ENCODE measurements at places on chromosomes 7 and 10.

DNA sequence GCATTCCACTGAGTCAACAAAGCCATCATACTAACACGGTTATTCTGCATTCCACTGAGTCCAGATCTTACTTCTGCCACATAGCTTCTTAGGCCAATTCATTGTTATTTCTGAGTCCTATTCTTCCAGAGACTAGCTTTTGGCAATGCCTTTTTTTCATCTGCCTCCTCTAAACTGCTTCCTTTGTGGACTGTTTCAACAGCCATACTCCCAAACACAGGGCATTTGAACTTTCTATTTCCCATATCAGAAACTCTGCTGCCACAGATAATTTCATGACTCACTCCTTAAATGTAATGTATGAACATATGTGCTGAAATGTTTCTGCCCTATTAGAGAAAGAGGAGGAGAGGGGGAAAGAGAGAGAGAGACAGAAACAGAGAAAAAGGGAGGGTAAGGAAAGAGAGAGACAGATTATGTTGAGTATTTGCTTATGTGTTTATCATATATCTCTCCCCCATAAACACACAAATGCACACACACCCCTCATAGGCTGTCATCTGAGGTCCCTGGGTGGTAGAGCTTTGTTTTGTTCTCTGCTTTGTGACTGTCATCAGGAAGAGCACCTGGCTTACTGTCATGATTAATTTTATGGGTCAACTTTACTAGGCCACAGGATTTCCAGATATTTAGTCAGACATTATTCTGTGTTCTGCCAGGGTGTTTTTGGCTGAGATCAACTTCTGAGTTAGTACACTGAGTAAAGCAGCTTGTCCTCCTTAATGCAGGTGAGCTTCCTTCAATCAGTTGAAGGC is 308.0 kb upstream of the KCND2 start:
- no peak for DNase-seq

DNA sequence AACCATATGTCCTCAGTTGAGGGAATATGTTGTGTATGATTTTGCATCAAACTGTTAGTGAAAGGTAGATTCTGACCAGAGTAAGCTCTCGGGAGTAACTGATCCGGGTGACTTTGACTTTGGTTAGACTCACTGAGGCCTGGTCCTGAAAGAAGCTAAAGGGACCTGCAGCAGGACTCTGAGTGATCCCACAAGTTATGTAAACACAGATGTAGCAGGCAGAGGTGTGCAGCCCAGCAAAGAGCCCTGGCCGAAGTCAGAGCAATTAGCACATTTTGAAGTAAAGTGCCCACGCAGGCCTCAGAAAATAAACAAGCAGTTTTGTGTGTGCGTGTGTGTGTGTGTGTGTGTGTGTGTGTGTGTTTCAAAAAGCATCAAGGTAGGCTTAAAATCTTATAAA is 245.6 kb upstream of the FERD3L start:
- no peak for DNase-seq

- no peak for DNase-seq
These were observed 35.2 kb downstream of the EEPD1 start for GRCh38 chr7:36188266-36188665.

DNA sequence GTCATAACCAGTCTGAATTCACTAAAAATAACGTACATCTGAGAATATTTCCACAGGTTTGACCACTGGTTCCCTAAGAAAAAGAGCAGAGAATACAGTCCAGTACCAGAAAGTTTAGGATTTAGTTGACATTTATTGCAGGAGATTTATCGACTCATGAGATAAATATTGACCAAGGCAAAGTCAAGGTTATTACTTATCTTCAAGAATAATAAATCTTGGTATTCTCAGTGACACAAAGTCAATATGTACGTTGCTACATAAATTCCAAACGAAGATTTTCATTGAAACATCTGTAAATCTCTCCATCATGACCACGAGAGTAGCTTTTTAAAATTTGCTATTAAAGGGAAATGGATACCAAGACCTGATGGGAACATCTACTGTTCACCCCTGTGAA is 39.4 kb upstream of the GRB10 start:
- DNase-seq: no peak

- no peak for DNase-seq
These were observed 90.3 kb upstream of the CTTNBP2 start for GRCh38 chr7:117963264-117964197.

DNA sequence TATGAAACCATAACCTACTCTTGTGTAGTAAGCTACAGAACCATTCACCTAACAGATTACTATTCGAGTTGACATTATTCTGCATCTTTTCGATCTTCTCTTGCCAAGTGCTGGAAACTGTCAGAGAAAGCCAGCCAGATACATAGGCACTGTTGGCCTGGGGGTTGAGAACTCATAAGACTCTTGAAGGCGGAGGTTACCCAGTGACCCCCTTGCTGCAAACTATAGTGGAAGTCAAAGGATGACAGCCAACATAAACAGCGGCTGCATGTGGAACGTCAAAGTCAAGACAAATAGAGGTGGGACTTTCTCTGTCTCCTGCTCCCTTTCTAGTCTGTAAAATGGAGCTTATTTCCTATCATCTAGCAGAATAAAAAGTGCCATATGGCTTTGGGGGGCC is 394.2 kb downstream of the LRMDA start:
- no peak for DNase-seq

DNA sequence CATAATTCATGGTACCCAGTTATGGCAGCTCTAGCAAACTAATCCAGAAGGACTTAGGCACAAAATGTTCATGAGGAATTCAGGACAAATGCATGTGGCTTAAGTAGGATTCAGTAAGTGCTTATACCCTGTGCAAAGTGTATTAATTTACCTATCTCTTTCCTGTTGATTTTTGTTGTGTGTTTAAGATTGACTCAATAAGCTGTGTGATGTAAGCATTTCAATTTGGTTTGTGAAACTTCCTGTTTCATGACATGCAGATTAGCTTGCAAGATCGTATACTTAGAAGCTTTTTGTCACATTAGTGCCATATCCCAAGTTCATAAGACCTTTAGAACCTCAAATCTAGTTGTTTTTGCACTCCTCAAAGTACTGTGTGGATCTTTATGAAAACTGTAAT is 416.7 kb downstream of the ARL4A start:
- DNase-seq: no peak

GRCh38 chr10:78338717-78339116 is 305.1 kb downstream of the RPS24 start:
- no peak for DNase-seq

GRCh38 chr7:144513334-144513733 is 109.8 kb upstream of the NOBOX start:
- DNase-seq: no peak

DNA sequence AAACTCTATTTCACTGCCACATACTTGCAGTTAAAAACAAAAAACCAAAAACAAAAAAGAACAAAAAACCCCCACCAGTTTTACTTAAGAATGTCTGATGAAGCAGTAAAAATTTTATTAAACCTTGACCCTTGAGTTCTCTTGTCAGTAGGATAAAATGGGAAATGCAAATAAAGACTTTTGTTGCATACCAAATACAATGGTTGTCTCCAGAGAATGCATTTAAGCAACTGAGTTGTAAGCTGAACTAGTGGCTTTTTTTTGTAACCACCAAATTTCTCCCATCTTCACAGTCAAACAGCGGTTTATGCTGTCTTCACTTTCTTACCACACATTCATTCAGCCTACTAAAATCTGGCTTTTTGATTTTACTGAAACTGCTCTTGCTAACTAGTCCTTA is 3.1 kb downstream of the SYPL1 start:
- no peak for DNase-seq

- DNase-seq: no peak
These were observed 26.2 kb upstream of the ECHDC3 start for GRCh38 chr10:11715815-11716494.

DNA sequence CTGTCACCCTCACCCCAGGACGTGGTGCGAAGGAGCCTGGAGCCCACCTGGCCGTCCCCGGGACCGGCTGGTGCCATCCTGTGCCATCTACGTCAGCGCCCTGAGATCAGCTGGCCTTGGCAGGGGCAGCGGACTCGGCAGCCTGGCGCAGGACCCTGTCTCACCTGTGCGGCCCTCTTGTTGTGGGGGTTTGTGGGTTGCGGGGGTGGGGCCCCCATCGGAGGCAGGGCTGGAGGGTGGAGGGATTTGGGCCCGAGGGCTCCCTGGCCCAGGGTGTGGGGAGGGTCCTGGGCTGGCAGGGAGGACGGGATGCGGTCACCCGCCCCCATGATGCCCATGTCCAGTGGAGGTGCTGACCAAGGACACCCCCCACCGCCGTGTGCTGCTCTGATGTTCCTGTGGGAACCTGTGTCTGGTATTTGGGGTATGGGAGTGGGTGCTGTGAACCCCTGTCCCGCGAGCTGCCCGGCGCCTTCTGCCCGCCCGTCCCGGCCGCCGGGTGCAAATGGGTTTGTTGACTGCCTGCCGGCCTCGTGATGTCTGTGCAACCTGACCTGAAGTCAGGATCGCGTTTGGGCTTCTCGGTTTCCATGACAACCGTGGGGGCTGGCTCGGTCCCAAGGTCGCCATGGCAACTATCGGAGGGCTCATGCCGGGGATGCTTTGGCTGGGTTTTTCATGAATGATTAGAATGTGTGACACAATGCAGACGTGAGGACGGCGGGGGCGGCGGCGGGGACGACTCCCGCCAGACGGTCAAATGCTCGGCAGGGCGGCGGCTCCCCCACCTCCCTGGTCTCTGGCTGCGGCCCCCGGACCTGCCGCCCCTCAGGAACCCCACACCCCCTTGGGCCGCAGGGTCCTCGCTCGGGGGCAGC is 7.3 kb downstream of the MAFK start:
- peak; percentile 98 for DNase-seq

DNA sequence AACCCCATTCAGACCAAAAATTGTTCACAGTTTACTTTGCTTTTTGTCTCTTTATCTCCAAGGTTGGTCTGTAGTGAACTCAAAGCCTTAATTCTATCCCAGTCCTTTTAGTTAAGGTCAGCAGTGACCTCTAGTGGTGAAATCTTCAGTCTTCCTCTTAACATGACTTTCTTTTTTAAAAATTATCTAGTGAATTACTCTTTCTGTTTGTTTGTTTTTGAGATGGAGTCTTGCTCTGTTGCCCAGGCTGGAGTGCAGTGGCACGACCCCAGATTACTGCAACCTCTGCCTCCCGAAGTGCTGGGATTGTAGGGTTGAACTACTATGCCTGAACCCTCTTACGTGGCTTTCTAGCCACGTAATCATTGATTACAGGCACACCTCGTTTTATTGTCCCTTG is 25.0 kb downstream of the ZNF487 start:
- DNase-seq: peak; percentile 72

DNA sequence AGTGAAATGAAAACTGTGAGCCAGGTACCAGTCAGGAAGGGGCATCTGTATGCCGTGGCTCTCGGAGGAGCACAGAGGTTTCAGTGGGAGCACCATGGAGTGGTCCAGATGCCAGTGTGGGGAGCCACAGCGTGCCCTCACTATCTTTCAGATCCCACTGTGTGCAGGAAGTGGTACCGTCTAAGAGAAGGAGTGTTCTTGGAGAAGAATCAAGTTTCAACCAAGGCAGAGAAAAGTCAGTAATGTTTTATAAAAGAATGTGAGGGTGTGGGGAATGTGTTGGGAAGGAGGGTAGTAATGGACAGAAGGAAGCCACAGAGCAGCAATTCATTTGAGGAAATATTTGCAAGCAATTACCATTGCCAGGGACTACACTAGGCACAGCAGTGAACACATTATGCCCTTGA is 35.6 kb downstream of the PRKAR2B start:
- DNase-seq: no peak

GRCh38 chr10:113309791-113310190 is 243.1 kb upstream of the HABP2 start:
- no peak for DNase-seq

GRCh38 chr10:95500649-95501048 is 60.5 kb downstream of the SORBS1 start:
- DNase-seq: no peak

- DNase-seq: no peak
These were observed 6.4 kb upstream of the CYP3A4 start for GRCh38 chr7:99790407-99790806.

GRCh38 chr7:50068850-50069551 is 24.0 kb downstream of the ZPBP start:
- DNase-seq: no peak

DNA sequence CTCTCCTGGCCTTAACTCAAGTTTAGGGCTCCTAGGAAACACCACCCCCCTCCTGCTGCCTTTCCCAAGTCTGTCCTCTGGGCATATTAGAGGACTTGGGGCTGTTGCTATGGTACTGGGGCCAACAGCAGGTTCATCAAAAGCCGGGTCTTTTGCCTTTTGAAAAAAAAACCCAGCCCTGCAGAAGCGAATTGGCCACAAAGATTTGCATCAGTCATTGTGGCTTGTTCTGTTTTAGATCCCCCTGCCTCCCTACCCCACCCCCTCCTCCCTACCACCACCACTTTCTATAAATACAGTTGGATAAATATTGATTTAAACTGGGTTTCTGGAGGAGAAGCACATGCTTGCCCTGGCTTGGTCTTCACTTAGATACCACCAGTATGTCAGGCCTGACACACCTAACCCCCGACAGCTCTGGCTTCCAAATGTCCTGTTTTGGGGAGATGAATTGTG is 7.0 kb downstream of the MXI1 start:
- DNase-seq: no peak

DNA sequence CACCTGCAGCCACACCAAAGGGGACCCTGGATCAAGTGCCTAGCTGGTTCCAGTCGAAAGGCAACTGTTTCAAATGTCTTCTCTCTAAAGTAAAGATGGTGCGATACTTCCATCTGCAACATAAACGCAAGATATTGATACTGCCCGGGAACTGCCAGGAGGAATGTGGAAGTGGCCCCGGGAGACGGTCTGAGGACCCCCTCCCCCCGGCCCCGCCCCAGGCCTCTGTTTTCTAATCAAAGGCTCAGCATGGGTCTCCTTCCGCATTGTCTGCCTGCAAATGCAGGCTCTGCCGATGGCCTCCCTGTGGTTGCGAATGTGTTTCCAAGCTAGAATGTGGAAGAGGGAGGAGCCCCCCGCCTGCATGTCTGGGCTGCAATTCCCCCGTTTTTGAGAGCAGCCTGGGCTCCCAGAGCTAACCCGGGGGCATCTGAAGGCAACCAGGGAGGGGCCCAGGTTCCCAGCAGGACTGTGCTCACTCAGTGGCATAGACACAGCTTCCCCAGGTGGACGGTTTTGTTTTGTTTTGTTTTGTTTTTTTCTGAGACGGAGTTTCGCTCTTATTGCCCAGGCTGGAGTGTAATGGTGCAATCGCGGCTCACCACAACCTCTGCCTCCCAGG is 223.9 kb upstream of the PPP2R2D start:
- no peak for DNase-seq

DNA sequence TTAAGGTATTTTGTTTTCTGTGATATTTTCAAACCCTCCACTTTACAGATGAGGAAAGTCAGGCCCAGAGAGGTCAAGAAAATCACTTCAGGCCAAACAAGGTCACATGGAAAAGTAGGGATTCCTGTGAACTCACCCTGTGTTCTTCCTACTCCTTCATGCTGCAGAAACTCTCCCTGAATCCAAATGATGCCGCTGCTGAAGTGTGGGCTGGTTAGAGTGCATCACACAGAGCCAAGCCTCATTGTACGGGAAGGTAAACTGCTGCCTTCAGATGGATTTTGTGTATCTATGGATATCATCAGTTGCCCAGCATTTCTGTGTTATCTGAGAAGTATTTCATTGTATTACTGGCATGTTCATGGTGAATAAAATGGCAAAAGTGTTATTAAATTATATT is 75.4 kb downstream of the NRG3 start:
- DNase-seq: no peak

GRCh38 chr10:62443866-62444265 is 69.7 kb downstream of the ZNF365 start:
- no peak for DNase-seq
